ENCODE measurements at places on chromosomes 1 and 21.

DNA sequence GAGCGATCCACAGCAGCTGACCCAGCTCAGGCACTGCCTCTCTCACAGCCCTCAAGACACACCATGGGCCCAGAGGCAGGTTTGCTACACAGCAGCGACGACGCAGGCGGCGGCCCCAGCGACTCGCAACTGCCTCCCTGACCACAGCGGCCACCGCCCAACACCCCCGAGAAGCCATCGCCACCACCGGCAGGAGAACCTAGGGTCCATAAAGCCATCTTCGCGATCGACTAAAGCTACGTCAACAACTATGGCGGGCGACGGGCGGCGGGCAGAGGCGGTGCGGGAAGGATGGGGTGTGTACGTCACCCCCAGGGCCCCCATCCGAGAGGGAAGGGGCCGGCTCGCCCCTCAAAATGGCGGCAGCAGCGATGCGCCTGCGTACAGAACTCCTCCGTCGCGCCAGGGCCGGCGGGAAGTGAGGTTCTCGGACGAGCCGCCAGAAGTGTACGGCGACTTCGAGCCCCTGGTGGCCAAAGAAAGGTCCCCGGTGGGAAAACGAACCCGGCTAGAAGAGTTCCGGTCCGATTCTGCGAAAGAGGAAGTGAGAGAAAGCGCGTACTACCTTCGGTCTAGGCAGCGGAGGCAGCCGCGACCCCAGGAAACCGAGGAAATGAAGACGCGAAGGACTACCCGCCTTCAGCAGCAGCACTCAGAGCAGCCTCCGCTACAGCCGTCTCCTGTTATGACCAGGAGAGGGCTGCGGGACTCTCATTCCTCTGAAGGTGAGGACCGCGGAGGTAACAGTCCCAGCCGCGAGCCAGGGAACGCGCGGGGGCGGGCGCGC, at the start of gene TOR1AIP1:
Gene TOR1AIP1 (plus strand): TSS at position 33 of the 787 bp plus-strand sequence. CDS start 218 bp downstream, at position 251.
- DNase-seq, result peak; percentile 100

GRCh38 chr1:192564099-192564498, 11.5 kb upstream of the RGS1 start:
- no peak for DNase-seq

DNA sequence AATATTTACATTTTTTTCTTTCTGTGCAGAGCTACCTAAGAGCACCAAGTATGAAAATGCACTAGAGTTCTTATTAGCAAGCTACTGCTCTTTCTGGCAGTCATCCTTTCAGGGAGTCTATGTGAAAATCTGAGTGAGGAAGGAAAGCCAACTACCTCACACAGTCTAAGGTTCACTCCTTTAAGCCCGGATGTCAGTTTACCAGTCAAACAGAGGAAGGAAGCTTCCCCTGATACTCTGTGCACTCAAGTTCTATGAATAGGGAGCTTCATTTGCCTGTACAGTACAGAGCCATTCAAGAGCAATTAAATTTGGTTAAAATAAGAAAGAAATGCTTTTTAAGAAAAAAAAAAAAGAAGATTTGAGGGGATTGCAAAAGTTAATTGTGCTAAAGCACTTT, 6.9 kb downstream of the COL11A1 start:
- no peak for DNase-seq

GRCh38 chr1:100584761-100585745, 47.1 kb downstream of the GPR88 start:
- no peak for DNase-seq

DNA sequence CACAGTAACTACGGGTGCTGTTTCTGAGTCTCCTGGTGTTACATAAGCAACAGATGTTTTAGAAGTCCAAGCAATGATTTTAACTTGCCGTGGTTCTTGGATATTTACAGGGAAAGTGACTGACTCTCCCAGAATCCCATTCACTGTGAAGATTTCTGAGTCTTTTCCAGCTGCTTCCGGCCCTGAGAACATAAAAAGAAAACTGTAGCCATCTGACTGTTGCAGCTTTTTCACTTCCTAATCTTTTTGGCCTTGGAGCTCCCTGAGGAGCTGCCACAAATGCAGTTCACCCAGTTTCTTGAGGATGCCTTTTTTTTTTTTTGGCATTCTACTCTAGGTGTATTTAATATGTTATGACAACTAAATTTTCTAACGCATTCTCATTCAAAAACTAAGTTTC, 13.7 kb downstream of the CD84 start:
- DNase-seq, result no peak
